Effector memory CD4-positive, alpha-beta T cell (primary cell): ENCODE measurements at places on chromosomes 6 and 20.

DNA sequence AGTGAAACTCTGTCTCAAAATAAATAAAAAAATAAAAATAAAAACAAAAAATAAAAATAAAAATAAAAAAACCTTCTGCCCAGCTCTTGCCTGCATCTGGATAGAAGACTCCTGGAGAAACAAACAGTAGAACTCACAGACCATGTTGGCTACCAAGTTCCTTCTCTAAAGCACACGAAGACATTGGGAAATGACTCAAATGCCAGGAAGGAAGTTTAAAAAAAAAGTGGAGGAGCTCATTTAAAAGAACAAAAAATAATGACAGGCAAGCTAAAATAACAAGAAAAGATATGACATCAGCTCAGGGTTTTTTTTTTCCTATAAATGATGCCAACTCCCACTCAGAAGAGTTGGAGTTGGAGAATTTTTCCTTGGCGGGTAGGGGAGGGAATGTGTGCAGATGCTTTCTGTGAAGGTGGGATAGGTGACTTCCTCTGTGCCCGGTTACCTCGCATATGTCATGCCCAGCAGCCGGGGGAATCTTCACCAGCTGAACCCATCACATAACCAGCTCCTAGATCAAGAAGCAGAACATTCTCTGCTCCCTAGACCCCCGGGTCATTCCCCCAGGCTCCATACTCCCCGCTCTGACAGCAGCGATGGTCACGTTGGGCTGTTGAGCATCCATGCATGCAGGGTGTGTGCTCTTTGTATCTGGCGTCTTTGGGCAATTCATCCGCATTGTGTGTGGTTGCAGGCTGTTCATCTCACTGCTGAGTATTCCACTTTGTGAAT, 17.3 kb upstream of the CD93 start:
- H3K4me1 ChIP-seq: no peaks in the 10 kb centered on the region
- H3K4me3 ChIP-seq: no peak overlapping the region
- no peak for DNase-seq
- H3K36me3 ChIP-seq: no peaks in the 10 kb centered on the region
- no peak overlapping the region for H3K27ac ChIP-seq

- no peak overlapping the region for H3K27ac ChIP-seq
- no peak for DNase-seq
- H3K36me3 ChIP-seq: peaks cover 4% of the 10 kb centered on the region
- no peak overlapping the region for H3K4me3 ChIP-seq
Measured at GRCh38 chr6:73624896-73625295, 28.9 kb downstream of the SLC17A5 start.

DNA sequence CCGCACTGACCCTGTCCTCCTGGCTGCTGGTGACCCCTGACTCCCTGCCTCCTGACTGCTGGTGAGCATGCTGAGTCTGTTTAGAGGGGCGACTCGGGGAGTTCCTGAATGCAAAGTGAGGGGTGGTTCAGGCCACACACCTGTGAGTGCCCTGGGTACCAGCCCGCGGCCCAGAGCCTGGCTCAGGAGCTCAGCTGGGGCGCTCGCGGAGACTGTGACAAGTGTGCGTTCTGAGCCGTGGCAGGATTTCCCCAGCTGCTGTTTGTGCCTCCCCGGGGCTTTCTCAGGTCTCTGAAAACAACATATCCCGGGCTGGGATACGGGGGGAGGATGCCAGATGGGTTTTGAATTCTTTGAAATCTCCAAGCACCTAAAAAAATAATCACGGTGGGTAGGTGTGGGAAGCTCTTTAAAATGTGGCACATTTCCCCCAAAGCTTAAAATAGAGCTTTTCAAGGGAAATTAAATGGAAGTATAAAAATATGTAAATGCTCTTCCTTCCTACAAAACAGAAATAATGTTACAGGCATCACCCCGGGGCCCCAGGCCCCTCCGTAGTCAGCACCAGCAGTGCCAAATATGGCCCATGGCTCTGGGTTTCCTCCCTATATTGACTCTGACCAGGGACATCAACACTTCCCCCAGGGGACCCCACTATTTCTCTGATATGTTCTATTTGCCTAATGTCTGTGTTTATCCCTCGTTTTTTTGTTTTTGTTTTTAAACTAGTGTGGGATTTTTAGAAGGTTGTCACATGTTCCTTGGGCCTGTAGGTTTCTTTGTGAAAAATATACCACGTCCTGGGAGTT, 49.9 kb upstream of the TAGAP start:
- DNase-seq: no peak
- H3K27ac ChIP-seq: peak overlapping the region; percentile 11
- no peak overlapping the region for H3K4me3 ChIP-seq
- no peaks in the 10 kb centered on the region for H3K27me3 ChIP-seq
- peaks cover 33% of the 10 kb centered on the region for H3K4me1 ChIP-seq

DNA sequence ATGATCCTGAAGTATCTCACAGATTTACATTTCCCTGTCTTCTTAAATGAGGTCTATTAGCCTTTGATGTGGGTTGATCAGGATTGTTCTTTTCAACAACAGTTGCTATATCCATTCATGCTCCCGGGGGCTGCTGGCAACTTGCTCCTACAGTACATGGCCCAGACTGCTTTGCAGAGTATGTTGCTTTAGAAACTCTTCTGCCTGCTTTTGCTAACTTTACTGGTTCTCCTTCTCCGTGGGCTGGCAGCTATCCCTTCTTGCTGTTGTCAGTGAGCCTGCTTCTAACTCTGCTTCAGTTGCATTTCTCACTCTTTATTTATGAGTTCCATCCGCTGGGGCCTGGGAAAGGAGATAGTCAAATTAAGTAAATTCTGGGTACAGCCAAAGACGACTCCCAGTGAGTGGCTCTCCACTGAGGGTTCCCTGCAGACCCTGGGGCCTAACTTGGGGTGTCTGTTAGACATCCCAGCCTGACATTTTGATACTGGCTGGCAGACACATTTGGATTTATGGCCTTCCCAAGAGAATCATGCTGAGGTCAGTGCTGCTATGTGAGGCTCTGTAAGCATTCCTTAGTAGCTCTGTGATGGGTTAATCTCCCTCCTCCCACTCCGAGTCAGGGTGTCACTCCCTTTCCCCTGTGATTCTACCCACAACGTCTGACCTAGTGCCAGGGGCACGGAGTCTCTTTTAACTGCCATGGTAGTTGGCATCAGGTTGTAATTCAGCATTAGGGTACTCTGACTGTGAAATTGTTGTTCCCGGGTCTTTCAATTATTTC, 73.6 kb downstream of the SLX4IP start:
- no peaks in the 10 kb centered on the region for H3K36me3 ChIP-seq
- H3K4me3 ChIP-seq: no peak overlapping the region
- H3K4me1 ChIP-seq: no peaks in the 10 kb centered on the region

GRCh38 chr6:159013229-159013628, 13.2 kb upstream of the RSPH3 start:
- peaks cover 46% of the 10 kb centered on the region for H3K4me1 ChIP-seq
- H3K27me3 ChIP-seq: no peaks in the 10 kb centered on the region
- peak overlapping the region; percentile 47 for H3K27ac ChIP-seq
- peak overlapping the region; percentile 7 for H3K4me3 ChIP-seq
- no peaks in the 10 kb centered on the region for H3K36me3 ChIP-seq
- DNase-seq: no peak

DNA sequence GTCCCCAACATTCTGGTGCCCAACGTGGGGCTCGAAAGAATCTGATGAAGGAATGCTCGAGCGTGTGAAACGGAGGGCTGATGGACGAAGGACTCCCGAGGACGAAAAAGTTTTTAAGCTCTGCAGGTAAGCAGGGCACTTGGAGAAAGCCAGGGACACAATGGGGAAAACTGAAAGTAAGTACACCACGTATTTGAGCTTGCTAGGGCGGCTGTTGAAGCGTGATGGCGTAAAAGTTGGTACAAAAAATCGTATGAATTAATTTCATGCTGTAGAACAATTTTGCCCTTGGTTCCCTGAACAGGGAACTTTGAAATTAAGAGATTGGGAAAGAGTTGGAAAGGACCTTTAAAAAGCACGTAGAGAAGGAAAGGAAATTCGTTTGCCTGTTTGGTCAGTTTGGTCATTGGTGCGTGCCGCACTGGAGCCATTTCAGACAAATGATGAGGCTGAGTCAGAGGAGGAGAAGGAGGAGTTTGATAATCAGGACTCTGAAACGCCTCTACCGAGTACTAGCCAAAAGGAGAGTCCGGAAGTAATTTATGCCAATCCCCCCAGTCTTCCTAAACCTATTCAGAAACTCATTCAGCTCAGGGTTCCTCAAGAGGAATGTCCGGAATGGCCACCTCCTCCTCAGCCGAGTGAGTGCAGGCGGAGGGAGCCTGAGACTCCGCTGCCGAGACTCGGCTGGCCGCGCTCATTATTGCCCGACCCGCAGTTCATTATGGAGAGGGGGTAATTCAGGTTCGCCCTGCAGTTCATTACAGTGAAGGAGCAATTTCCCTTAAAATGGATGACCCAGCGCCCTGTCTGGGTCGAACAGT, 59.2 kb upstream of the PRSS16 start:
- no peak for DNase-seq
- peaks cover 11% of the 10 kb centered on the region for H3K4me1 ChIP-seq
- no peak overlapping the region for H3K27ac ChIP-seq

DNA sequence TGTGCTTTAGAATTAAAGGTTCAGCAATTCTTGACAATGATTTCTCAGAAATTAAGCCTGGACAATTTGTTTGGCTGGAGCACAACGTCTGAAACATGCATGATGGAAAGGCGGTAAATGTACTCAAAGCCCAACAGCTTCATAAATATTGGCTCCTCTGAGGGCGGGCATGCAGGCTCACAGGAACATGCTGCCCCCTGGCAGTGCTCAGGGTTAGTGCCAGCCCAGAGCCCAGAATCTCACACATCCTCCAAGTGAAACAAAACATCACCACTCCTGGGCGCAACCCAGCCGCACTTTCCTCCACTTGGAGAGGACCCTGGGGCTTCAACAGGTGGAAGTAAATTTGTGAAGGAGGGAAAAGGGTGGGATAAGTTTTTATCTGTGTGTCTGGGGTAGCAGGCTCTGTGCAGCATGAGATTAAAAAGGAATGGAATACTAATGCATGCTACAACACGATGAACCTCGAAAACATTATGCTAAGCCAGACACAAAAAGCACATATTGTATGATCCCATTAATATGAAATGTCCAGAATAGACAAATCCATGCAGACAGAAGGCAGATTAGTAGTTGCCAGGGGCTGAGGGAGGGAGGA, 54.1 kb upstream of the PTPRT start:
- H3K4me3 ChIP-seq: no peak overlapping the region
- no peaks in the 10 kb centered on the region for H3K36me3 ChIP-seq
- no peaks in the 10 kb centered on the region for H3K4me1 ChIP-seq
- no peak for DNase-seq

GRCh38 chr20:51340451-51340840, 202.1 kb downstream of the NFATC2 start:
- H3K4me3 ChIP-seq: no peak overlapping the region
- H3K4me1 ChIP-seq: no peaks in the 10 kb centered on the region
- DNase-seq: no peak
- no peaks in the 10 kb centered on the region for H3K27me3 ChIP-seq
- H3K36me3 ChIP-seq: no peaks in the 10 kb centered on the region

DNA sequence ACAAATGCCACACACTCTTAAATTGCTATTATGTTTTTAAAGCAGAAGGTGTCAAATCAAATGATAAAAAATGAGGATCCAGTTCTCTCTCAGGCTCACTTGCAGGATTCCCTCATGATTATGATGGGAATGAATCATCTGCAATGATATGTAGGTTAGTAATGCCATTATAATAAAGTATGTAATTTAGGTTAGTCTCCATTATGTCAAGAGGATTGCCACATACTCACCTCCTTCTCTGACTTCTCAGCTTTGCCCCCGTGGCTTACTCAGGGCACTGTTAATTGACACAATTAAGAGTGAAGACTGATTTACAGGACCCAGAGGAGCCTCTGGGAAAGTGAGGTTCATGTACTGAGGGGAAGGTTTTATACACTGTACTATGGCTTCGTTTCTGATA, 591.7 kb upstream of the NRSN1 start:
- no peak for DNase-seq
- H3K27me3 ChIP-seq: no peaks in the 10 kb centered on the region
- H3K4me1 ChIP-seq: no peaks in the 10 kb centered on the region

DNA sequence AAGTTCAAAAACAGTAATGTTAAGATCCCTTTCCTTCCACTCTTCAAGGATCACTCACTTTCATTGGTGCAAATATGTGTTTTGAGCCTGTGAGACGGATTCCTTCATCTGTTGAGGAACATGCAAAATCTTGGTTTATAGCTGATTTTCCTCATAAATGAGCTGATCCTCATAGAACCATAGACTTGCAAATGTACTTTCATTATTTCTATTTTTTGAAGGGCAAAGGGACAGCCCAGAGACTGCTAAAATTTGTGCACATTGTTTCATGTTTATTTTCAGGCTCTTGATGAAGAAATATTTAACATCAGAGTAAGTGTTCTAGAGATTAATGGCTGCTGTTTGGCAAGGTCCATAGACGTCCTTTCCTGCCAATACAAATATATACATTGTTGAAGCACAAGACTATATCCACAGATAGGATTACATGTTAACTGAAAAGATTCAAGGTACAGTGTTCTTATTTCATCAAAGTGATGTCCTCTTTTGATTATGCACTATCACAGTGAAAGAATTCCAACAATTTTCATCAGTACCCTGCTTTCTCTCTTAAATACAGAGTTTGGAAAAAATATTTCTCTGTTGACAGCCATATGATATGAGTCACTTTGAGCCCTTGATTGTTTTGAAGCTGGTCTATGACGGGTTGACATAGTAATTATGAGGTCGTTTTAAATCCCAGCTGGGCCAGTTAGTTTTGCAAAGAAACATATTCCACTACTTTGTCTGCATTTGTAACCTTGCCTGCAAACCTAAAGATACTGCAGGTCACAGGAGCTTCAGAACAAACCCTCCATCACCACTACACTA, 95.7 kb downstream of the FILIP1 start:
- DNase-seq: no peak
- H3K27ac ChIP-seq: no peak overlapping the region
- no peaks in the 10 kb centered on the region for H3K36me3 ChIP-seq

DNA sequence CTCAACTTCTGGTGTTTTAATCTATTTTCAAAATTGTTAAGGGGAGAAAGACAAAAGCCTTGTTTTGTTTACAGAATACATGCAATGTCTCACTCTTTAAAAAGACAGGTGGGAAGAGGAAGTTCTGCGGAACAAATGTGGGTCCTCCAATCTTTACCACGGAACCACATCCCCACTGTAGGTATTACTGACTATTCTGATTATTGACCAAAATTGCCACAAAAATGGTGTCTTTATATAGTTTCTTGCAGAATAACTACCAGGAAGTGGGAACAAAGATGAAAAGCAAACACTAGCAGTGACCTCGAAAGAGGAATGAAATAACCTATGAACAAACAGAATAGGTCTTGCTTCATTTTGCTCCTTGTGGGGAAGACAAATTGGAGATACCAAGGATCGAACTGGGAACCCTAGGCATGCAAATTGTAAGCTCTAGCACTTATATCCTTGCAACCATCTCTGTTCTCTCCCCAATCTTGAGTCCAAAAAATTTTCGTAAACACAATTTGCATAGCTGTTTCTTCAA, 106.7 kb downstream of the GPX5 start:
- H3K4me3 ChIP-seq: no peak overlapping the region
- DNase-seq: no peak
- no peaks in the 10 kb centered on the region for H3K4me1 ChIP-seq
- H3K27ac ChIP-seq: no peak overlapping the region
